Midbrain (tissue), 1 donor: ENCODE measurements at places on chromosomes 1 and 21.

DNA sequence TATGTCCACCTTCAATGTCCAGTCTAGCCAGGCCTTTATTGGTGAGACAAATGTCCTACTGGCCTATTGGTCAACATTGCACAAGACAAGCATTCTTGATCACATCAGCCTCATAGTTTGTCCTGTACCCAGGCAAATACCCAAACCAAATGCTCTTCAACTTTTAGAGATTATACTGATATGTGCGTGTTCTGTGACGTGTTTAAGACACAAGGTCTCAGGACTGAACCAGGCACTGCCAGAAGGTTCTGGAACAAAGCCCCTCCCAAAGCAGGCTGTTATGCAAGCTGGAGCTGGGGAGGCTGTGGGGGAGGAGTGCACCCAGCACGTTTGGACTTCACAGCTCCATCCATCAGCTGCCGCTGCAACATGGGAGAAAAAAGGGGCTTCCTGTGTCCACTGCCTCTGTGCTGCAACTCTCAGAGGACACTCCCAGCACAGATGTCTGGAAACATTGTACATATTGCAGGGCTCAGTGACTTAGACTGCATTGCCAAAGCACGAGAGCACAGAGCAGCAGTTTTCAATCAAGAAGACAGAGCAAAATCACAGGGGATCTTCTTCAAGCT is 45.9 kb downstream of the NID1 start:
- no peak for DNase-seq

GRCh38 chr1:101044259-101044658 is 18.7 kb upstream of the DPH5 start:
- DNase-seq: no peak

- DNase-seq: no peak
These were observed 264.4 kb downstream of the NTNG1 start for GRCh38 chr1:107405236-107405635.

- no peak for DNase-seq
These were observed 215.4 kb downstream of the PBX1 start for GRCh38 chr1:164774413-164774812.

DNA sequence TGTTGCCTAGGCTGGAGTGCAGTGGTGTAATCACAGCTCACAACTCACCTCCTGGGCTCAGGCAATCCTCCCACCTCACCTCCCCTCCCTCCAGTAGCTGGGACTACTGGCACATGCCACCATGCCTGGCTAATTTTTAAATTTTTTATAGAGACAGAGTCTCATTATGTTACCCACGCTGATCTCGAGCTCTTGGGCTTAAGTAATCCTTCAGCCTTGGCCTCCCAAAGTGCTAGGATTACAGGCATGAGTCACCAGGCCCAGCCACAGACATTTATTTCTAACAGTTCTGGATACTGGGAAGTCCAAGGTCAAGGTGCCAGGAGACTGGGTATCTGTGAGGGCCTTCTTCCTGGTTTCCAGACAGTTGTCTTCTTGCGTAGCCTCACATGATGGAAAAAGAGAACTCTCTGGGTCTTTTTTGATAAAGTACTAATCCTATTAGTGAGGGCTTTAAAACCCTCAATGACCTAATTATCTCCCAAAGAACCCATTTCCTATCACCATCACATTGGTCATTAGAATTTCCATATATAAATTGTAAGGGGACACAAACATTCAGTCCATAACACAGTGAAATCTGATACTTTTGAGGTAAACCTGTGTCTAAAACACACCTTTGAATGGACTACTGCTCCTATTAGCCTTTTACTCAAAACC is 67.9 kb downstream of the PHACTR4 start:
- DNase-seq: no peak

DNA sequence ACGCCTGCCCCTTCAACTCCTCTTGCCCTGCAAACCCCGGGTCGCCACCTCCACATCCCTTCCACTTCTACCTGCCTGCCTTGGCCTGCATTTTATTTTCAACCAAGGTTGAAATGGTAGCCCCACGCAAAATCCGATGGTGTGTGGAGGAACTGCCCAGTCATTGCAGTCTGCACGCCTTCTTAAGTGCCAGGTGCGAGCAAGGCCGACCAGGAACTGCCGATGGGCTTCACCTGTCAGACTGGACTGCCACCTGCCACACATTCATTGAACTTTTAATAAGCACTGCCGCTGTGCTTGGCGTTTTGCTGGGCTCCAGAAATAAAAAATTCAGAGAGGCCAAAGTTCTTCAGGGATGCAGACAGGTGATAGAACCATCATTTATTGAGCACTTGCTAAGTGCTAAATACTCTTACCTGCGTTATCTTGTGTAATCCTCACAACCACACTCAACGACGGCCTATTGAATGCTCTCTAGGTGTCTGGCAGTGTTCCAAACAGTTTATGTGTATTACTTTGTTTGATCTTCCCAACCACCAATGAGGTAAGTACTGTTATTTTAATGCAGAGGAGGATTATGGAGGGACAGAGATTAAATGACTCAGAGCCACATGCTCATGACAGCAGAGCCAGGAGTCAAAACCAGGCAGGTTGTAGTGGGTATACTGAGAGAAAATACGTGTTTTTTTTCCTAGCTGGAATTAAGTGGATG is 36.2 kb downstream of the CACHD1 start:
- DNase-seq: no peak

DNA sequence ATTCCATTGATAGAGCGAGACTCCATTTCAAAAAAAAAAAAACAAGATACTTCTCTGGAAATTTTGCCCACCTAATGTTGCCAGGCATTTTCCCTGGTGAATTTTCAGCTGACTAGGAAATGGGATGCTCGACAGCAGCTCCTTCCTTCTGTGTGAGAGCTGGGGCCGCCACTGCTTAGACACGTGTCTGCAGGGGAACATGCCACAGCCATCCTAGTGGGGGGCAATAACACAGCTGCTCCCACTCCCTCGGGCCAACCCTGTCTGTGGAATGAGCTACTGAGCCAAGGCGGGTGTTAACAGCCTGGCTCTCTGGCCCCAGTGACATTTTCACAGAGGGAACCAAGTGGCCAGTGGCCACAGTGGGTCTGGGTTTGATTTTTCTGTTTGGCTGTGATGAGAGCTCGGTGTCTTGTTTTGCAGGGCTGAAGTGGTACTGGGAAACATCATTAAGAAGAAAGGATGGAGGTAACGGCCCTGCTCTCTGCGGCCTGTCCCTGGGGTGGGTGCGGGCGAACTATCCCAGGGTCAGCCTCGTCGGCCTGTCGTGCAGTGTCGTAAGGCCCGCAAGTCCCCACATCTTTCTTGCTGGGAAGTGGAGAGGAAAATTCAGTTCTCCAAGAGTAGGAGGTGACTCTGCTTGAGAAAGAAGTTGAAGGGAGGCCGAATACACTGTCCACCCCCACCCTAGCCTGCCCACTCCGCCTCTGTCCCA is 39.2 kb downstream of the KCNAB2 start:
- DNase-seq: no peak

GRCh38 chr1:162918151-162918754 is 57.3 kb upstream of the CCDC190 start:
- no peak for DNase-seq

- DNase-seq: peak; percentile 61
These were observed 199.1 kb downstream of the DYRK1A start for GRCh38 chr21:37565530-37566223.

GRCh38 chr1:26582836-26583460 is 53.4 kb downstream of the RPS6KA1 start:
- DNase-seq: no peak

- DNase-seq: no peak
These were observed 30.5 kb downstream of the SOX13 start for GRCh38 chr1:204103431-204103741.

- DNase-seq: no peak
These were observed 7.7 kb upstream of the PPM1J start for GRCh38 chr1:112722601-112723510.

DNA sequence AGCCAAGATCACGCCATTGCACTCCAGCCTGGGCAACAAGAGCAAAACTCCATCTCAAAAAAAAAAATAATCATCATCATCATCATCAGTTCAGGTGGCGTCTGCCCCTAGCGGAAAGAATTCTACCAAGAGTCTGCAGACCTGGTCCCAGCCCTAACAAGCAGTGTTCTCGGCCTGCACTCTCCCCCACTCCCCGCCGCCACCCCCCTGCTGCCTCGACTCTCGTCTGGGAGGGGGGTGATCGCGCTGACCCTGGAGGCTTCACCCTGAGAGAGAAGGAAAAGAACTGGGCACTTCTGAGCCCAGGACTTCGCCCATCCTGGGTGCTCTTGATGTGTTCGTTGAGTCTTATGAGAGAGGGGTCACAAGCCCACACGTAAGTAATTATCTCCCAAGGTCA is 160.1 kb upstream of the TMEM51 start:
- DNase-seq: no peak

DNA sequence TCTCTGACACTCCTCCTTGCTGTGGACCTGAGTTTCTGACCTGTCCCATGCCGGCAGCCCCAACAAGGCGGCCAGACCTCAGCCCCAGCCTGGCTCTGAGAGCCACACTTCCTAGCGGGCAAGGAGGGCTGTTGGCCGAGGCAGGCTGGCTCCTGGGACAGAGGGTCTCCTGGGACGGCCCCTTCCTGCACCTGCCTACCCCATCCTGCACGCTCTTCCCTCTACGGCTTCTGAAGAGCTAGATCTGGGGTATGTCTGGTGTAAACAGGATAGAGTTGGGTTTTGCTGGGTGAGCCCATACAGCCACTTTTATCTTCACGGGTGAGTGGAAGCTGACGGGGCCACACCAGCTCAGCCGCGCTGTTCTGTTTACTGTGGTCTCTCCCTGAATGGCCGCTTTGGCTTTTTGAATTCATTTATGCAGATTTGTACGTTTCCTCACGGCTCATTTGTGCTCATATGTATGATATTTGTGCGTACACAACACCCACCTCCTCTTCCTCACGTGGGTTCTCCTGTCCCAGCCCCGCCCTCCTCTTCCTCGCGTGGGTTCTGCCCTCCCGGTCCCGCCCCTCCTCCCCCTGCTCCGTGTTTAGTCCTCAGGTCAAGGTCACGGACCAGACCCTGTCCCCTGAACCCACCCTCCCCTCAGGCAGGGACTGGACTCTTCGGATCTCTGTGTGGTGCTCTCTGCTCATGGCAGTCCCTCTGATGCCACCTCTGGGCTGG is 34.7 kb upstream of the POFUT2 start:
- no peak for DNase-seq

- peak; percentile 40 for DNase-seq
These were observed 30.0 kb downstream of the PODN start for GRCh38 chr1:53091841-53092645.

- DNase-seq: no peak
These were observed 127.8 kb downstream of the HS2ST1 start for GRCh38 chr1:87042111-87042811.

DNA sequence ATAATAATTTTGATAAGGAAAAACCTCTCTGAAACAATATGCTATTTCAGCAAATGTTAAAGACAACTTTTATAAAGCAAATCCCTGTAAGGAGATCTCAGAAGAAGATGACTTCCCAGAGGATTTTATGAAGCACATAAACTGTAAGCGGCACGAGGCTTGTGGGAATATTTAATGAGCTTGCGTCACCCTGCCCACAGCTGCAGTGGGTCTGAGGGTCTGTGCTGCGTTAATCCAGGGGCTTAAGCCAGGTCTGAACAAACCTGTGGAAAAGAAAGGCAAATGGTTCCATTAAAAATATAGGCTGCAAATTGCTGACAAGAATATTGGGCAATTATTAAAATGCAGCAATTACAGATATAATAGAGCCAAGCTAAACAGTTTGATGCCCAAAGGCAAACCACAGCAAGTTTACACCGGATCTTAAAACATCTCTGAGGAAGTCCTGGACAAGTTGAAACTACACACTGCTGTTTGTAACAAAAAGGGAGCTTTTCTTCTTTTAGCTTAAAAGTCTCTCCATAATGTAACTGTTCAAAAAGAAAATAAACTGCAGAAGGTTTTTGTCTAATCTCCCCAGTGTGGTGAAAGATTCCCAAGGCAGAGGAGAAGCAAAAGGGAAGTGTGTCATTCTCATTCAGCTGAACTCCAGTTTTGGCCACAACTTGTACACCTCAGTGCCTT is 21.8 kb downstream of the TGFBR3 start:
- no peak for DNase-seq

DNA sequence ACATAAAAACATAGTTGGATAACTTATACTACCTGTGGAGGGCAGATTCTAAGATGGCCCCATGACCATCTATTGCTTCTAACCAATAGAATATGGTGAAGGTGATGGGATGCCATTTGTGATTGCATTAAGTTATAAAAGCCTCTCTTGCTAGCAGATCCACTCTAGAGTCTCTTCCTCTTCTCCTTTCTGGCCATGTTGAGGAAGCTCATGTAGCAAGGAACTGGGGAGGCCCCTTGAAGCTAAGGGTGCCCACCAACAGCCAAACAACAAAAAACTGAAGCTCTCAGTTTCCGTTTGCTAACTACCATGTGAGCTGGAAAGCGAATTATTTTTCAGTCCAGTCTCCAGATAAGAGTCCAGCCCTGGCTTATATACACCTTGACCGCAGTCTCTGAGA is 16.0 kb upstream of the AGO1 start:
- DNase-seq: no peak

DNA sequence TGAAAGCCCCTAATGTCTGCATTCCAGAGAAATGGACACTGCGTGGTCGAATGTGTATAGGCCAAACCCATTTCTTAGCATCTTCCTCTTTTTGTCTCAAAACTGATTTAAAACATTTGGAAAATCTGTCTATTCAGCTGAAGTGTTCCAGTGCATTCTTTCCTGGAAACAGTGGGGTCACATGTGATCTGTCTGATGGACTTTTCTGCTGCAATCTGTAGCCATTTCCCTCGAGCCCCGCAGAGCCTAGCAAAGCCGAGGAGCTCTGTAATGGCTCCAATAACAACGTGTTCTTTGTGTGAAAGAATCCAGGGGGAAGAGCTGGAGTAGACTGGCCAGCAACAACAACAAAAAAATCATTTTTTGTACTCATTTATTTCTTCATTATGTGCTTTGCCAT is 329.3 kb downstream of the BARHL2 start:
- peak; percentile 32 for DNase-seq

DNA sequence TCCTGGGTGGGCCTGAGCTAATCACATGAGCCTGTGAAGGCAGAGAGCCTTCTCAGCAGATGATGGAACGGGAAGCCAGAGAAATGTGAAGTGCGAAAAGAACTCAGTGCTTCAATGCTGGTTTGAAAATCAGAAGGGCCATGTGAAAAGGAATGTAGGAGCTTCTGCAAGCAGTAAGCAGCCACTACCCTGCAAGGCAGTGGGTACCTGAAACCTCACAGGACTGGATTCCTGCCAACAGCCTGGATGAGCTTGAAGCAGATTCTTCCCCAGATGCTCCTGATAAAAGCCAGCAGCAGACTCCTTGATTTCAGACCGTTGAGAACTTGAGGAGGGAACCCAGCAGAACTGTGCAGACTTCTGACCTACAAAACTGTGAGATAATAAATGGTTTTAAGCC is 158.6 kb downstream of the SYT2 start:
- DNase-seq: no peak

GRCh38 chr1:67213164-67213563 is 46.9 kb downstream of the IL23R start:
- no peak for DNase-seq

GRCh38 chr1:16085522-16085921 is 12.1 kb upstream of the FAM131C start:
- no peak for DNase-seq

GRCh38 chr21:37408464-37409193 is 42.1 kb downstream of the DYRK1A start:
- no peak for DNase-seq
